Stimulated activated CD4-positive, alpha-beta T cell treated with anti-CD3 and anti-CD28 coated beads, Interleukin-1b, Interleukin-23, amount 100 ng/mL, for 1 hour (primary cell): ENCODE measurements at places on chromosomes 4 and X.

DNA sequence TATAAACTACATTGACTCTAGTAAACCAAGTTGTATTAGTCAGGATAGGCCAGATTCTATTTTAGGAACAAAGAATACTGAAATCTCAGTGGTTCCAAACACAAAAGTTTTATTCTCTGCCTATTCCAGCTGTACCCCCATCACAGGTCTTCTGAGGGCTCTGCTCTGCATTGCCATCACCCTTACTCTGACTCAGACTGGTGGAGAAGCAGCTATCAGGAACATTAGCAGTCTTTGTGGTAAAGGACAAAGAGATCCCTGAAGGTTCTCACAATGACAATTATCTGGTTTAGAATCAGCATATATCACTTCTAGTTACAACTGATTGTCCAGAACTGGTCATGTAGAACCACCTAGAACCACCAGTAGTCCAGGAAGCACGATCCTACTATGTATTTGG lies 251.1 kb downstream of the GLUD2 start:
- no peak for DNase-seq

DNA sequence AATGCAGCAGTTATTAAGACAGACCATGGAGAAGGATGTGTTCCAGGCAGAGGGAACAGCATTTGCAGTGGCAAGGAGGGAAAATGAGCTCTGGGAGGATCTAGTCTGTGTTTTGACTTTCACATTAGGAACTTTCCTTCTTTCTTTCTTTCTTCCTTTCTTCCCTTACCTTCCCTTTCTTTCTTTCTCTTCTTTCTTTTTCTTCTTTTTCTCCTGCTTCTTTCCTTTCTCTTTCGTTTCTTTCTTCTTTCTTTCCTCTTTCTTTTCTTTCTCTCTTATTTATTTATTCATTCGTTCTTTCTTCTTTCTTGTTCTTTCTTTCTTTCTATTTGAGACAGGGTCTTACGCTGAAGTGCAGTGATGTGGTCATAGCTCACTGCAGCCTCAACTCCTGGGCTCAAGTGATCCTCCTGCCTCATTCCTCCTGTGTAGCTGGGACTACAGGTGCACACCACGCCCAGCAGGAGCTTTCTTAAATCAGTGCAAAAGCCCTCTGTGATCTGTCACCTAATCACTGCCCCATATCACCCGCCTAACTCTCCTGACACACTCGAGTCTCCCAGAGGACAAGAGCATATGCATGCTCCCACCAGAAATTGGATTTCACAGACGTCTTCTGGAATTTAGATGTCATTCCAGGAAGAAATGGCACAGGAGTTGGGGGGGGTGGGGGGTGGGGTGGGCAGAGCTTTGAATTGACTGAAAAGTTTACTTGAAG lies 15.4 kb upstream of the SPATA4 start:
- no peak for DNase-seq

GRCh38 chrX:1190596-1191145 lies 21.8 kb downstream of the CRLF2 start:
- no peak for DNase-seq

- DNase-seq, result no peak
Measured at GRCh38 chr4:27366104-27366823, 505.6 kb downstream of the STIM2 start.

DNA sequence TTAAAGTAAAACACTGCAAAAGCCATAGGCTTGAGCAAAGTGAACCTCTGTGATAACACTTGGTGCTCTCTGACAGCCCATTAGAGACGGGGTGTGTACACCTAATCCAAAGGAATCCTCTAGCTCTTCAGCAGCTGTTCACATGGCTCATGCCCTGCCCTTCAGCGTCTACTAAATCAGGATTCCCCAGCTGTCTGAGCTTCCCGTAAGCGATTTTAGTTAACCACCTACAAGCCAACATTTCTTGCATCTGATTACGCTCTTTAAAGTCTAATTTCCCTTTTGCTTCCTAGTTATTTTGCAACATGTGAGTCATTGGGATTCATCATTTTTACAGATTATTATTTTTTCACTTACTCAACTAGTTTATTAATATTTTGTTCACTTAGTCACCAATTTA lies 6.5 kb downstream of the DMD start:
- no peak for DNase-seq

GRCh38 chrX:154004315-154004714 lies 15.4 kb downstream of the IRAK1 start:
- DNase-seq, result no peak

- DNase-seq, result no peak
Measured at GRCh38 chr4:16155528-16156169, 70.6 kb downstream of the TAPT1 start.

GRCh38 chr4:2274320-2275043 lies 12.6 kb upstream of the MXD4 start:
- DNase-seq, result no peak

GRCh38 chrX:44306356-44306755 lies 37.1 kb downstream of the EFHC2 start:
- DNase-seq, result no peak

DNA sequence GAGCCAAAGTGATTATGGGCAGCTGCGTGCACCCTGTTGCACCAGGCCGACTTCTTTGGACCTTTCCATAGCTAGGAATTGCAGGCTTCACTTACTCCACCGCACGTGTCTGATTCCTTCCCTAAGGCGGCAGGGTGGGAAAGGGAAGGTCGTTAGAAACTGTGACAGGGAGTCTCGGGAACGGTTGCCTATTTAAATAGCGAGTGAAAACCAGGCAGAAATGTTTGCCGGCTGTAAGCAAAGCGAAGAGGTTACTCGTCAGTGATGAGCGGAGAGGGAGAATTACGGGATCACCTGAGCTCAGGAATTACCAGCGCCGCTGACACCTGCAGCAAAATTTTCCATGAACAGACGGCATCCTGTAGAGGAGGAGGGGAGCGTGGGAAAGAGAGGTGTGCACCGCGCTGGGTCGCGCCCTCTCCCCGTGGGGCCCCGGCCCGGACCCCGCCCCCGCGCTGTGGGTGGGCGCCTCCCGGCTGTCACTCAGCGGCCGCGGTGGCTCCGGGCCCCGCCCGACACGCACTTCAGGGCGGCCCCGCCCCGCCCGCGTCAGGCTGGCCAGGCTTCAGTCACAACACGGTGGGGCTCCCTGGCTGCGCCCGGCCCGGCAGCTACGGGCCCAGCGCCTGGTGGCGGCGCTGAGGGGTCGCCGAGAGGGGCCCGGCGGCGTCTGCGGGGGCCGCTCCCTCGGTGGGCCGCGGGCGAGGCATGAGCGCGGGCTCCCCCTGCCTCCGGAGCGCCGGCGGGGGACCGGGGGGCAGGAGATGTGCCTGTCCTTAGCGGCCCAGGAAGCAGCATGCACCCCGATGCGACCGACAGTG lies at the start of gene SNX25:
TSS of gene SNX25 (plus strand) at position 568 of the 821 bp plus-strand sequence. CDS start at position 797, 229 bp downstream.
- peak; percentile 60 for DNase-seq

DNA sequence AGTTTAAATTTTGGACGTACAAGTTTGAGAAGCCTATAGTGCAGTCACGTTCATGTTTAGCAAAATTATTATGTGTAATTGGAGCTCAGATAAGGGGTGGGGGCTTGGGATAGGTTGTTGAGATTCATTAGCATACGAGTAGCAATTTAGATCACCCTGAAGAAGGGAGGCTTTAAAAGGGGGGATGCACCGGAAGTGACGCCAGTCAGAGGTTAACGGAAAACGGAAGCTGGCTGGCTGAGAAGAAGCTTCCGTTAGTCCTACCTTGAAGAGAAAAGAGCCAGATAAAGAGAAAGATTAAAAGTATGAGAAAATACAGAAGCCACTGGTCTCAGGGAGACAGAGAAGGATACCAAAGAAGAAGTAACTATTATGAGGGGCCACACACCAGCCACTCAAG lies 1.1 kb upstream of the NXT2 start:
- DNase-seq, result no peak

DNA sequence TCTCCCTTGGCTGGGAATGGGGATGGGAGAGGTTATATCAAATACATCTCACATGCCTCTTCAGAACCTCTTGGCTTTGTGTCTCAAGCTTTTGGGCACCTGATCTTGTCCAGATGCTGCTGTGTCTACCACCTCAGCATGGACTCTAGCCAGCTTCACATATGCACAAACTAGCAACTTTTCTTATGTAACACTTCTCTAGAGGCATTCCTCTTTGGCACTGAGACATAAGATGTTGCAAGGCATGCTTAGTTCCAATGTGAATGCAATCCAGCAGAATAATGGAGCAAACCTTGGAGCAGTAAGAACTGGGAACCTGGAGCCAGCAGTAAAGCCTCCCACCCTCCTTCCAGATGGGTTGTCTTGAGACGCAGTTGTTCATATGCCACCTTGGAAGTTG lies 113.4 kb upstream of the TMEM47 start:
- no peak for DNase-seq

DNA sequence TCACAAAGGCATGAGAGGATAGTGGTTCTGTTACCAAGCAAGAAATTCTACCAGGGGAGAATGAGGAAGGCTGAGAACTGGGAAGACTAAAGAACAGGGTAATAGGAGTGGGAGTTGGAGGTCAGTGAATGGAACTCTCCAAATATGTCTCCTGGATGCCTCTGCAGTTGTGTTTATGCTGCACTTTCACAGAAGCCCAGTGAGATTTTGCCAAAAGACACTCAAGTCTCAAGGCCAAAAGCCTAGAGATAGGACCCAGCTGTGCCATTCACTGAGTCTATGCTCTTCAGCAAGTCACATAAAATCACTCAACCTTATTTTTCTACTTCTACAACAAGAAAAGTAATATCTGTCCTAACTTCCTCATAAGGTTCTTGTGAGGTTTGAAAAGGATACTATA lies 285.4 kb downstream of the UNC5C start:
- DNase-seq, result no peak

GRCh38 chr4:176492646-176493302 lies 173.0 kb downstream of the SPCS3 start:
- DNase-seq, result no peak

GRCh38 chrX:101491943-101492342 lies 6.7 kb downstream of the ARMCX4 start:
- no peak for DNase-seq

GRCh38 chr4:25799522-25799921 lies 63.3 kb downstream of the SEL1L3 start:
- DNase-seq, result no peak

GRCh38 chr4:94722748-94723147 lies 35.0 kb upstream of the BMPR1B start:
- no peak for DNase-seq

GRCh38 chr4:185909972-185910371 lies 98.0 kb upstream of the SORBS2 start:
- no peak for DNase-seq

DNA sequence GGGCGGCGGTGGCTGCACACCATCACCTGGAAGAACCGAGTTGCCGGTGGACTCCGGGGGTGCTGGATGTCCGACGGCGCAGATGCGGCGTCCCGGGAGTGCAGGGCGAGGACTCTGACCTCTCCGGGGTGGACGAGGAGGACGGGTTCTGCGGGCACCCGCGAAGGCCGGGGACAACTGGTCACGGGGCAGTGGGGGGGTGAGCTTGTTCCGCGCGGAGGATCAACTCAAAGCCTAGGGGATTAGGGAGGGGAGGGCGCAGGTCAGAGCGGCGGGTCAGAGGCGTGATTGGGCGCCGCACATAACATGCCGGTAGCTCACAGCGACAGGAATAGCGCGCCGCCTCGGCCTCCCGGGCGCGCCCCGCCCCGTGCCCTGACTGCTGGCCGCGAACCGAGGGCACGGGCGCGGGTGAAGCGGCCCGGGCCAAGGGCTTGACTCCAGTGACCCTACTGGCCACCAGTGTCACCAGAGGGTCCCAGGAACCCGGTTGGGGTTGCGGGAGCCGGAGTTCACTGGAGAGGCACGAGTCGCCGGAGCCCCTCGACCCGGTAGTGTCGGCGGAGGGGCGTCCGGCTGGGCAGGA lies at the start of gene KLHL34:
TSS of gene KLHL34 (minus strand) at position 179 of the 586 bp plus-strand sequence. CDS start 542 bp downstream, outside the sequence.
- DNase-seq, result no peak

DNA sequence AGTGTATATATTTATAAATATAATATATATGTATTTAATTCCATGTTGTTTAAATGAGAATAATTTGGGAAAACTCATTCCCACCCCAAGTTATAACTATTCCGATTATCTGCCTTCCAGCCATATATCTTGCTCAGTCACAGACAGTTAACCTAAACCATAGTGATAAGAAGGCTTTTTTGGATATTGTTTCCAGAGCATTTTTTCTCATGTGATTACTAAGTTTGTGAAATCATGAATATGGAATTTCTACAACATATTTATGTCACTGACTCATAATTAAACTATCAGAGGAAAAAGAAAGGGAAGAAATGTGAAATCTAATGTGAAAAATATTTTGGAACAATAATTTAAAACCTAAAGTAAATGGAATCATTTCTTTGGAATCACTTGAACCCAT lies 1163.5 kb upstream of the PABPC4L start:
- no peak for DNase-seq

- DNase-seq, result no peak
Measured at GRCh38 chr4:102390438-102390837, 45.2 kb upstream of the SLC39A8 start.

DNA sequence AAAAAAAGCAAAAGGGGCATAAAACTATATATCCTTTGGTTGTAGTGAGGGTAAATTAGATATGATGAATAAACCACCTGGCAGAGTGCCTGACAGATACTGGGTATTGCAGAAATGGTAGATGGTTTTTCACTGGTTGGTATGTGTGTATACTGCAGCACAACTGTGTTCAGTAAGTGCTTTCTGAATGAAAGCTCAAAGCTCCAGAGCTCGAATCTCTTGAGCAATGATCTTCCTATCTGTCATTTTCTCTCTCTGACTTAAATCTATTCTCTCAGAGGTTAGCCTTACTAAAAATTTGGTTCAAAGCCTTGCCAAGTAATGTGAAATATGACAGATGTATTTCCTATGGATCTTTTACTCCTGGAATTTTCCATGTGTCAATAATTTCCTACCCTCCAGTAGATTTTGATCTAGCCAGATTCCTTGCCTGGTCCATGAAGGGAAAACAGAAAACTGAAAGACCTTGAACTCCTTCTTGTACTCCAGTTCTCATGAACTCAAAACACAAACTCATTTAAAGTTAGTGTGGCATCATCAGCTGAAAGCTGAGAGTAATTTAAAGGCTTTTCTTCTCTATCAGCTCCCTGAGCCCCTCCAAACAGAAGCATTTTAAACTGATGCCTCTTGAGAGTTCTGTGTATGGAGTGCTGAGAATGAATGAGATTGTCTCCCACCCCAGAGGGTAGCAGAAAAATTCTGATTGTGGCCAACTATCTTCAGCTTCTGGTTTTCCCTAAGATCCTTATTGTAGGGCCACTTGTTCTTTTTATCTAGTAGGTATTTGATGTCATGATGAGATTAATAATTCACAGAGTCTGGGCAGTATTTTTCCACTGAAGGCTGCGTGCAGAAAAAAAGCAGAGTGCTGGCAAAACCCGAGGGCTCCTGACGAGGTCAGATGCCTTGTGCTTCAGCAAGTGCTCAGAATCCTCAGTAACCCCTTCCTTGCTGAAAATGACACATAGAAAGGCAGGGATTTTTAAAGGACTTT lies 363.4 kb upstream of the BOD1L1 start:
- no peak for DNase-seq

- no peak for DNase-seq
Measured at GRCh38 chr4:40046311-40046980, 10.2 kb upstream of the N4BP2 start.

DNA sequence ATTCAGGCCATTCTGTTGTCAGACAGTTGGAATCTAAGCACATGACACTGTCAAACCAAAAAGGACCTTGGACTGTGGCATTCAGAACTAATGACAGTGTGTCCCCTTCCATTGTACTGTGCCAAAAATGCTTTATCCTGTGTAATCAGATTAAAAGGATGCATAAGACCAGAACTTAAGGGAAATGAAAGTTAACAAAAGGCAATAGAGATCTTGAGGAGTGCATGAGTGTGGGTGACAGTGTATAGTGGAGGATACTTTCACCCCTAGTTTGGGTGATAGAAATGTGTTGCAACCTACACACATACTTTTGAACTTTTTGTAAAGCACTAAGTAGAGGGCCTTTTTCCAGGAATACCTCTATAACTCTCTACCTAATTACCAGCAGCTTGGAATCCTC lies 4.5 kb downstream of the CYSLTR1 start:
- DNase-seq, result no peak

- no peak for DNase-seq
Measured at GRCh38 chrX:47200385-47201150, 6.9 kb downstream of the UBA1 start.
